ENCODE measurements at places on chromosomes 12 and 14.

DNA sequence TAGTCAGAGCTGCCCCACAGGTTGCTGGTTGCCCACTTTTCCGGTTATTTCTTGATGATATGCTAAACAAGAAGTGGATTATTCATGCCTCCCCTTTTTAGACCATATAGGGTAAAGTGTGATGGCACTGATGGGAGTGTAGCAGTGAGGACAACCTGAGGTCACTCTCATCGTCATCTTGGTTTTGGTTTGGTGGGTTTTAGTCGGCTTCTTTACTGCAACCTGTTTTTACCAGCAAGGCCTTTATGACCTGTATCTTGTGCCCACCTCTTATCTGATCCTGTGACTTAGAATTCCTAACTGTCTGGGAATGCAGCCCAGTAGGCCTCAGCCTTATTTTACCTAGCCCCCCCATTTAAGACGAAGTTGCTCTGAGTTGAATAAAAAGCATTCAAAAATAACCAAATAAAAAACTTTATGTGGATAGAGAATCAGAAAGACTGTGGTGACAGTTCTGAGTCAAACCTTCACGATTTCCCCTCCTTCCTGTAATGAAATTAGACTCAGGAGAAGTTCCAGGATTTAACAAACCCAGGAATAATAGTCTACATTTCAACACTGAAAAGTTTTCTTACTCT, 144.2 kb downstream of the PAWR start:
- no peak overlapping the region for H3K4me3 ChIP-seq
- no peak for DNase-seq
- no peak overlapping the region for H3K27ac ChIP-seq
- no peaks in the 10 kb centered on the region for H3K27me3 ChIP-seq
- H3K4me1 ChIP-seq, result no peaks in the 10 kb centered on the region

DNA sequence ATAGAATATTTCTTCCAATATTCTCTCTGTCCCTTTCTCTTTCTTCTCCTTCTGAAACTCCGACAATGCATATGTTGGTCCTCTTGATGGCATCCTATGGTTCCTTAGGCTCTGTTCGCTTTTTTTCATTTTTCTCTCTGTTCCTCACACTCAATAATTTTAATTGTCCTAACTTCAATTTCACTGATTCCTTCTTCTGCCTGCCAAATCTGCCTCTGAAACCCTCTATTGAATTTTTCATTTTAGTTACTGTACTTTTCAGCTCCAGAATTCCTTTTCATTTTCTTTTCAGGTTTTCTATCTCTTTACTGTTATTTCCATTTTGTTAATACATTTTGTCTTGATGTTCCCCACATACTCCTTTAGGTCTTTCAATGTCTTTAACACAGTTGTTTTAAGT, 67.0 kb upstream of the TTC7B start:
- no peaks in the 10 kb centered on the region for H3K27me3 ChIP-seq
- H3K4me1 ChIP-seq, result no peaks in the 10 kb centered on the region
- no peaks in the 10 kb centered on the region for H3K36me3 ChIP-seq
- no peak overlapping the region for H3K27ac ChIP-seq

GRCh38 chr12:30930238-30930637, 3.7 kb downstream of the TSPAN11 start:
- no peak overlapping the region for H3K27ac ChIP-seq
- no peaks in the 10 kb centered on the region for H3K4me1 ChIP-seq
- H3K36me3 ChIP-seq, result no peaks in the 10 kb centered on the region
- no peak overlapping the region for H3K4me3 ChIP-seq

GRCh38 chr14:50471838-50472465, 60.4 kb downstream of the MAP4K5 start:
- H3K4me3 ChIP-seq, result no peak overlapping the region
- no peaks in the 10 kb centered on the region for H3K27me3 ChIP-seq
- no peaks in the 10 kb centered on the region for H3K36me3 ChIP-seq
- no peak overlapping the region for H3K27ac ChIP-seq
- H3K4me1 ChIP-seq, result no peaks in the 10 kb centered on the region
- DNase-seq, result no peak

GRCh38 chr12:56348776-56349175, 10.1 kb downstream of the IL23A start:
- DNase-seq, result no peak
- H3K4me1 ChIP-seq, result no peaks in the 10 kb centered on the region
- H3K4me3 ChIP-seq, result no peak overlapping the region

DNA sequence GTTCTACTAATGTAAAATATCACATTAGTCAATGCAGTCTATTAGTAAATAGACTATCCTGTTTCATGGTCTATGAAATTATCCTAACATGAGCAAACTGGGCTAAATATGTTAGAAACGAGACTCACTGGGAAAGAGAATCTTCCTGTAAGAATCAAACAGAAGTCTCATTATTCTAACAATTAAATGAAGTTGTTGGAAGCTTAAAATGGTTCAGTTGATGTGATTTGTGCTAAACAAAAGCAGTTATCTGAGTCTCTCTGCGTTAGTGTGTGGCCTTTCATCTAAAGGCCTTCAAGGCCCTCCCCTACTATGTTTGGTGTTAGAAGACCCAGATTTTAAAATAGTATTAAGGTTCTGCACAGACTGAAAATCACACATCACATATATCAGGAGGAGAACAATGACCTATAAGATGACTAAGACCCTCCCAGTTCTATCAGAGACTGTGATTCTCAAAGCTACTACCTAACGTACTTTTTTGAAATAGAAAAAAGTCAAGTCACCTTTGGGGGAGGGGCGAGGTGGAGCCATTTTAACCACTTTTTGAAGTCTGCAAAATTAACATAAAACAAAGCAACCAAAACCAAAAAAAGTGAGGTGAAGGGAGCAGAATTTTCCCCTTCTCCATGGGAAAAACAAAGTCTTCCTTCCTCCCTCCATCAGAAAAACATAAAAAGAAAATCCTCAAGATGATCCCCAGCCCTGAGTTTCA, 82.3 kb downstream of the DENND5B start:
- H3K4me1 ChIP-seq, result no peaks in the 10 kb centered on the region
- no peaks in the 10 kb centered on the region for H3K27me3 ChIP-seq
- no peak for DNase-seq
- H3K27ac ChIP-seq, result no peak overlapping the region
- no peaks in the 10 kb centered on the region for H3K36me3 ChIP-seq

DNA sequence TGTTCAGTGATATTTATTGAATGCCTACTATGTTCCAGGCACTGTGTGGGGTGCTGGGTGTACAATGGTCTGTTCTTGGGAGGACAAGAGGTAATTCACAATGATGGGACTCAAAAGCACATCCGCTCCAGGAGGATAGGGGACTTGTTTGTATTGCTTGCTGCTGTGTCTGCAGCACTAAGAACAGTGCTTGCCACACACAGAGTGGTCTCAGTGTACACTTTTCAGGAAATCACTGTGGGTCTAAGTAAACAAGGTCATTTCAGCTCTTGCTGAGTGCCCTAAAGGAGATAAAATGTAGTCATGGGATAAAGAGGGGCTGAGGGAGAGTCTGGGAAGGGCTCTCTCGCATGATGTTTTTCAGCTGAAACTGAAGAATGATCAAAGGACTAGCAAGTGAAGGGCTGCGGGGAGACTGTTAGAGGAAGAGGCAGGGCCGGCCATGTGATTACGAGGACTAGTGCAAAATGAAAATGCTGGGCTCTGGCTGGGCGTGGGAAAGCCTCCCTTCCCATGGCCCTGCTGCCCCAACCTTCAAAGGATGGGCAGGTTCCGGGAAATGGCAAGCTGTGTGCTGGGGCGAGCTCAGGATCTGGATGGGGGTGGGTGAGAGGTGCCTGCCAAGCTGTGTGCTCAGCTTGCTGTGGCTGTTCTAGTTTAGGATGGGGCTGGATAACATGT, 39.1 kb downstream of the ADCK1 start:
- H3K4me1 ChIP-seq, result no peaks in the 10 kb centered on the region
- no peak for DNase-seq
- no peaks in the 10 kb centered on the region for H3K27me3 ChIP-seq
- H3K27ac ChIP-seq, result no peak overlapping the region
- no peaks in the 10 kb centered on the region for H3K36me3 ChIP-seq
- no peak overlapping the region for H3K4me3 ChIP-seq

GRCh38 chr14:85533861-85534291, 3.9 kb downstream of the FLRT2 start:
- H3K27ac ChIP-seq, result no peak overlapping the region
- H3K4me1 ChIP-seq, result no peaks in the 10 kb centered on the region
- DNase-seq, result no peak
- H3K27me3 ChIP-seq, result no peaks in the 10 kb centered on the region
- no peaks in the 10 kb centered on the region for H3K36me3 ChIP-seq
